ENCODE measurements at places on chromosomes 11 and 22.
A peak's percentile ranks its signal among the peaks of the same experiment; 100 is the strongest.

DNA sequence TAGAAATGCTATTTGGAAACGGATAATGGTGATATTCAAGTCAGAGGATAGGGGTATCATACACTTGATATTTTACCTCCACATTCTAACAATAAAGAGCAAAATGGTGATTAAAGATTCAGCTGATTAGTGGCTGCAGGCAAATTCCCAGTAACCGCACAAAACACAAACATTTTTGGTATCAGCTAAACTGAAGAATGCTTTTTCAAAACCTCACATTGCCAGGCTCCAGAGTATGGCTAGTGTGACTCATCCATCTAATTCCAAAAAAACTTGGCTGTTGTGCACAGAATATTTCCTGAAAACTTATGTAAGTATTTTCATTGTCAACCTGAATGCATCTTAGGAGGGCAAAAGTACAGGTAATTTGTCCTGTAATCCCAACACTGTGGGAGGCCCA, 10.9 kb downstream of the SRPRA start:
- DNase-seq, result no peak

DNA sequence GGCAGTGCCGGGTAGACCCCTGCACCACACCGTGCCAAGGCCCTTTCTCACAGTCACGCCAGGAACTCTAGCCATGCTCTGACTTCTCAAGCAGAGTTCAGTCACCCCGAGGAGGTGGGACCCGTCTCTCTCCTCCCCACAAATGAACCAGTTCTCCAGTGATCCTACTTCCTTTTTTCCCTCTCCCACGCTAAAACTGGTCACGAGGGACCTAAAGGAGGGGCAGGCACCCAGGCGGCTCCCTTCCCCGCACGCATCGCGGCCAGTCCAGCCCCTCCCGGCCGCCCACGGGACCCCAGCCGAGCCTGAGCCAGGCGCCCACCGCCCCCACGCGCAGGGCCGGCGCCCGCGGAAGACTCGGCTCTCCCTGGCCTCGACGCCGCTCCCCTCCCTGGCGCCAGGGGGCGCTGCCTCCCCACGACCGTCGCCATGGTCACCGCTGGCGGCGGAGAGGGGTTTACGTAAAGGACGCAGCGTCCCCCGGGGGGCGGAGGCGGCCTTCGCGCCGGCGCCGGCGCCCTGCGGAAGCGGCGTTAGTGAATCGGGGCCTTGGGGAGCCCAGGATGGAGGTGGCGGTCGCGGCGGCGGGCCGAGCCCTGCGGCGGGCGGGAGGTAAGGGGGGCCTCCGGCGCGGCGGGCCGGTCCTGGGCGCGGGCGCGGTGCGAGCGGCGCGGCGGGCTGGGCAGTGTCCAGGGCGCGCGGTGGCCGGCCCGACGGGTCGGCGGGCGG, at the start of gene DAGLA:
TSS of gene DAGLA (plus strand) at position 499 of the 729 bp plus-strand sequence. CDS start 39,765 bp downstream, outside the sequence.
- peak; percentile 86 for DNase-seq

DNA sequence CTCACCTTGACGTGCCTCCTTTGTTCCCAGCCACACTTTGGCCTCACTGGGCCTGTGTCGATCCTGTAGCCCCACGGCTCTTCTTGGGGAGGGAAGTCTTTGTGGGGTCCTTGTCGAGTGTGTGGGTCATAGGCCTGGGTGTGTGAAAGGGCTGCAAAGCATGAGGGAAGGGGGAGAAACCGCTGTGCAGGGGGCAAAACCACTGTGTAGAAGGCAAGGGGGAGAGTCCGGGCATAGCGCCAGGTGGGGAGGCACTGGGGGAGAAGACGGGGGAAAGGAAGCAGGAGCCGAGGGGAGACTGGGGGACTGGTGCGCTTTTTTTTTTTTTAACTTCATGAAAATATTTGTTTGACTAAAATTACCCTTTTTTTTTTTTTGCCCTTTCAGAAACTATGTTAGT, 65.1 kb upstream of the RASD2 start:
- no peak for DNase-seq

DNA sequence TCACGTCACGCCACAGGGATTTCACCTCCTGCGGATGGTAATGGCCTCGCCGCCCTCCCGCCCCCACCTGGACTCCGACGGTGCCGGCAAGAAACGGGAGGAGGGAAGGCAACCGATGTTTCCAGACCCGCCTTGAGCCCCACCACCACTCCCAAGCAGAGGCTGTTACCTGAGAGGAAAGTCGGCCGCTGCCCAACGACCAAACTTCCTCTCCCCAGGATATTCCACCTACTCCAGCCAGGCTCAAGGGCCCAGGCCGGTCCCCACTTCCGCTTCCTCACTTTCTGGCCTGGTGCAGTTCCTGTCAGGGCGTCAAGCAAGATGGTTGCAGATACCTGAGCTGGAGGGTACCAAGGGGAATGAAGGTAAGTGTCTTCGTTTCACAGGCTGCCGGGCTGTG, at the start of gene ENTHD1:
TSS of gene ENTHD1 (minus strand) at position 235 of the 400 bp plus-strand sequence. CDS start 6,012 bp downstream, outside the sequence.
- no peak for DNase-seq

- no peak for DNase-seq
These were observed 1.1 kb downstream of the SEPTIN5 start for GRCh38 chr22:19715188-19715930.

DNA sequence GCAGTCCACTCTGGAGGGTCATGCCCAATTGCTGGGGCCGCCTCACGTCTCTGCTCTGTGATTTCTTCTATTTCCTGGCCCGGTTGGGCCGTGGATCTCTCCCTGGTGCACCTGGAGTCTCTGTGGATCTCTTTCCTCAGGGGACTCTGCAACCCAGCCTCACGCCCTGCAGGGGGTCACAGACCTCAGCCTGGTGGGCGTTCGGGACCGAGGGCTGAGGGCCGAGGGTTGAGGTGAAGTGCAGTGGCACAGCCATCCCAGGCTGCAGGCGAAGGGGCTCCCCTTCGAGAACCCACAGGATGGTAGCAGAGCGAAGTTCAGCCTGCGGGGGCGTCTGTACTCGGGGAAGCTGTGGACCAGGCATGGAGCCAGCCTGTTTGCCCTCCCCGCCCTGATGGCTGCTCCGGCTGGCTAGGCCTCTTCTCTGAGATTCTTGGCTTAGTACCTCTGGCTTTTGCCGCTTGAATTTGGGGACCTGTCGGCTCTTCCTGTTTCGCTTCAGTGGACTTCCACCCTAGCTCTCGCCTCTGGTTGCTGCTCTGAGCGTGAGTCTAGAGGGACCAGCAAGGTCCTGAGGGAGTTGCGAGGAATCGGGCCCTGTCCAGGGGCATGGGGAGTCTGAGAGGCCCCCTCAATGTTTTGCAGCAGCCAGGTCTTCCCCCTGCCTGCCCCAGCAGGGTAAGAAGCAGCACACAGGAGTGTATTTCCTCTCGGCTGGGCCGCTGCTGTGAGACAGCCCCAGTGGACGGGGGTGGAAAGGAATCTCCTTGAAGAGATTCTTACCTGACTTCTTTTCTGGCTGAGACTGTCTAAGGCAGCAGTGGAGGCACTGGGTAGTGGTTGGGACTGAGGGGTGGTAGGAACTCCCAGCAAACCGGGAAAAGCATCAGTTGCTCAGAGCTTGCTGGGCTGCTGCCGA, 140.8 kb downstream of the TBC1D22A start:
- no peak for DNase-seq

DNA sequence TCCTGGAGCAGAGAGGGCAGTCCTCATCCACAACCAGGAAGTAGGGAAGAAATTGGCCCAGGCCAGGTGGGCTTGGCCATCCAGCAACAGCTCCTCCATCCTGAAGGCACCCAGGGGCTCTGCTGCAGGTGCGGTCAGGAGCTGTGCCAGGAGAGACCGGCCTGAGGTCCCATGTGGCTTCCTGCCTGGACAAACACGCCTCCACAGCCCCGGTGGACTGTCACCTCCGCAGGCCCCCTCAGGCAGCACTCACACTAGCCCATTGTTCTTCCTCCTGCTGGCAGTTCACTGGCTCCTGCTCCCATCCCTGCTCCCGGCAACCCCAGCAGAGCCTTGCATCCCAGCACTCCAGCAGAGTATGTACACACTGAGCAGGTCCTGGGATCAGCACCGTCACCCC, 16.0 kb upstream of the POU2AF1 start:
- DNase-seq, result no peak

DNA sequence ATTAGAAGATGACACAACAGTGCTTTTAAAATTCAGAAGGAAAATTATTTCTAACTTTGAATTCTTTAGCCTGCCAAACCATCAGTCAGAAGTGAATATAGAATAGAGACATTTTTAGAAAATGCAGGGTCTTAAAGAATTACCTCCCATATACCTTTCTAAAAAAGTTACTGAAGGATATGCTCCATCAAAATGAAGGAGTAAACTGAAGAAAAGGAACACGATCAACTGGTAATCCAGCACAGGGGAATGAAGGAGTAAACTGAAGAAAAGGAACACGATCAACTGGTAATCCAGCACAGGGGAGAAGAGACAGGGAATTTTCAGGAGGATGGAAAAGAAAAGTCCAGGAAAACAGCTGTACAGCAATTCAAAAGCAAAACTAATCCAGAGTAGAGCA, 75.4 kb upstream of the LDLRAD3 start:
- no peak for DNase-seq

- no peak for DNase-seq
These were observed 21.9 kb downstream of the ZMAT5 start for GRCh38 chr22:29744902-29745301.

GRCh38 chr22:32822179-32822877, 20.8 kb downstream of the TIMP3 start:
- no peak for DNase-seq

DNA sequence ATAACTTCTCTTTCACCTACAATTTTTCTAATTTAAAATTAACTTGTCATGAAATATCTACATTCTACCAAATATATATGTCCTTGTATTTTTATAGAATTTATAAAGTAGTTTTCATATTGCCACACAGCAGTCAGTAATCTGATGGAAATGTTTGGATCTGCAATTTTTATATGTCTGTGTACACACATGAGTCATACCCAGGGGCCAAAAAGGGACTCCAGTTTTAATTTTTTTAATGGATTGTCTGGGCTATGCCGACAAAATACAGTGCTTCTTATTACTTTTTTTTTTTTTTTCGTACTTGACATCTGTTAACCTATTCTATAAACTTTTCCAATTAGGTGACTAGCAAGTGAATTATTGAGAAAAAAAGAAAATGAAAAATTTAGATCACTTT, 6.3 kb downstream of the GUCY1A2 start:
- no peak for DNase-seq

DNA sequence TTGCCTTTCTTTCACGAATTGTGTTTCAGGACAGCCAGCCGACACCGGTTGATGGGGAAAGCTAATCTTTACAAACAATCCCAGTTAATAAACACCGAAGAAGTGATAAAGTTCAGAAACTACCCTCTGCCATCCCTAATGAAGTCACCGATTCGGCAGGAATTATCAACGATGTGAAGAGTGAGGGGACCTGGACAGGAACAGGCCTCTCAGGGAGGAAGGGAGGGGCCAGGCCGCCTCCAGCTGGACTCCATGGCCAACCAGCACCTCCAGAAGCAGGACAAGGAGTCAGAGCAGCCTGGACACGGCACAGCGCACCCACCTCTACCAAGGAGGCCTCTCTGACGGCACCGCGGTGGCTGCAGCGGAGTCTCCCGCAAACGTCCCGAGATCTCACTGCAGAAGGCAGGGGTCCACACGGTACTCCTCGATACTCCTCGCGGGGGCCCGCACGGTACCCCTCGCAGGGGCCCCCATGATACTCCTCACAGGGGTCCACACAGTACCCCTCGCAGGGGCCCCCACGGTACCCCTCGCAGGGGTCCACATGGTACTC, 3.9 kb downstream of the TOLLIP start:
- no peak for DNase-seq
